ENCODE measurements at places on chromosomes 4 and X.

DNA sequence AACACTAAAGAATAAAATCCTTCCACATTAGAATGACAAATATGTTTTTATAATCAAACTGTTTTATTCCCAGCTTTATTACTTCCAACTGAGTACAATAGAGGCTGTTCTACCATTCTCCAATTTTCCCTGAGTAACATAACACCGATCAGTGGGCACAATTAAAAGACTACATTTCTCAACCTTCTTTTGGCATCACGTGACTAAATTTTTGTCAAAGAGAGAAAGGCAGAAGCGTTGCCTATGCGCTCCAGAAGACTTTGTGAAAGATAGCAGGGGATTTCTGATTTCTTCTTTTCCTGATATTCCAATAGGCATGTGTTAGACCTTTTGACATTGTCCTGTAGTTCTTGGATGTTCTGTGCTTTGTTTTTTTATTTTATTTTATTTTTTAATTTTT is 1705.6 kb upstream of the PCDH7 start:
- no peak for DNase-seq

DNA sequence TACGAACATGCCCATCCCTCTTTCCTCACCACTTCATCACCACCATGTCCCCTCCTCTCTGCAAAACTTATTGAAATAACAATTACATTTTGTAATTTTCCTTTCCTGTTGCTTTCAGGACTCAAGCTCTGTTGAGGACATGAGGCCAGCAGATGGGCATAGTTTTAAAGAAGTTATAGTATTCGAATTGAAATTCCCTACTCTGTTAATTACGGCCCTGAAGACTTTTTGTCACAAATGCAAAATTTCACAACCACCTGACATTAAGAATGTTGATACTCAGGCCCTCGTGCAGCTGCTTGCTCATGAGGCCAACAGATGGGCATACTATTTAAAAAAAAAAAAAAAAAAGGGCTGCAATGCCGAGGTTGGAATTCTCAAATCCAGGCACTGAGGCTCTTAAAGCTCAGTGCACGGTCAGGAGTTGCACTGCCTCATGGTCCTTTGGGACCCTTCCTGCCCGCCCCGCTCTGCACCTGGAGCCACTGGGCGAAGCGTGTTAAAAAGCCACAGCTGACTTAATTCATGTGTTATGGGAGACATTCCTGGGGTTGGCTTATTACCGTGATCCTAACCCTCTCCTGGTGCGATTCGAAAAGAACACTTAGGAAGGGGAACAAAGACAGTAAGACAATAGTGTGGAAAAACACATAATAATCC is 34.2 kb upstream of the FAT1 start:
- no peak for DNase-seq

GRCh38 chr4:154714339-154715040 is 29.3 kb upstream of the LRAT start:
- no peak for DNase-seq

DNA sequence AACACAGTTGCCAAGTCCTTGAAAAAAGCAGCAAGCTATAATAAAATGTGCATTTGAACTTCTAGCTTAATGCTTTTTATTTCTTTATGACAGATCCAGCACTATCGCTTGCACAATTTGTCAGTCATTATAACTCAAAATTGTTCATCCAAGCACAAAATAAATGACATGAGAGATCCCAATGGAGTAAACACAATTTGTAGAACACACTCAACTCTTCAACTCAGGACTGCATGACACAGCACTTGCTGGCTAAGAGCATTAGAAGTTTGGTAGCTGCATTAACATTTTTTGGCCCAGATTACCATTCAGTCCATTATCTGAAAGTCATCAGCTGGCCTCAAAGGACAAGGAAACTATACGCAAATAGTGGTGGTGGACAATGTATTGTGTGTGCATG is 530.1 kb downstream of the INPP4B start:
- DNase-seq, result no peak

- no peak for DNase-seq
Observed at GRCh38 chrX:56343664-56344063, 111.5 kb downstream of the KLF8 start.

DNA sequence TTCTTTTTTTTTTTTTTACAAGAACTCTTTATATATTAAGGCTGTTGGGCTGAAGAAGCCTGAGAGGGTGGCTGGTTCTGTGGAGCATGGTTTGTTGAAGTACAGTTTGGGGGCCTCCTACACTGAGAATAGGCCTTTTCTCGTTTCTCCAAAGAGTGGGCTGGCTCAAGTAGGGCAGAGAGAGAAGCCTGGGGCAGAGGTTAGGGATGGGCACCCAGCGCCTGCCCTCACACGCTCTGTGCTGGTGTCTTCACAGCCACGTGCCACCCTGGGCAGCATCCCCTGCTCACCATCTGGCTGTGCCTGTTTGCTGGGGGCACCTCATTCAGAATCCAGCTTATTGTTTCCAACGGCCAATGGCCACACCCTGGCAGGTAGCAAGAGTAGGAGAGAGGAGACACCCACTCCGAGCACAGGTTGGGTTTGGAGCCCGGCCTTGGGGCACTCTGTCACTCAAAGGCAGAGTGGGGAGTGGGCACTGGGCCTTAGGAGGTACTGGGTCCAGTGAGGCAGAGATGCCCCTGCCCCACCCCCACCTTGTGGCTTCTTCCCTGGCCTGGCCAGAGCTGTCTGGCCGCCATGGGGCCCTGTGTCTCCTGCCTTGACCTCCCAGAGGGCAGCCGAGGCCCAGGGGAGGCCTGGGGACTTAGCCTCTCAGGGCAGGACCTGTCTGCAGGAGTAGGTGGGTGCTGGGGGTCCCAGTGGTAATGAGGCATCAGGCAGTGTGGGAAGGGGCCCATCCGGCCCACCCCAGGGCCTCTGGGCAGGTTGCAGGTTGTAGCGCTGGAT is 2.9 kb downstream of the MSANTD1 start:
- no peak for DNase-seq

- no peak for DNase-seq
Observed at GRCh38 chr4:526189-526909, 27.3 kb downstream of the PIGG start.

- DNase-seq, result no peak
Observed at GRCh38 chrX:63713526-63713925, 71.5 kb downstream of the ARHGEF9 start.

- no peak for DNase-seq
Observed at GRCh38 chrX:47558436-47558835, 2.6 kb upstream of the ARAF start.

DNA sequence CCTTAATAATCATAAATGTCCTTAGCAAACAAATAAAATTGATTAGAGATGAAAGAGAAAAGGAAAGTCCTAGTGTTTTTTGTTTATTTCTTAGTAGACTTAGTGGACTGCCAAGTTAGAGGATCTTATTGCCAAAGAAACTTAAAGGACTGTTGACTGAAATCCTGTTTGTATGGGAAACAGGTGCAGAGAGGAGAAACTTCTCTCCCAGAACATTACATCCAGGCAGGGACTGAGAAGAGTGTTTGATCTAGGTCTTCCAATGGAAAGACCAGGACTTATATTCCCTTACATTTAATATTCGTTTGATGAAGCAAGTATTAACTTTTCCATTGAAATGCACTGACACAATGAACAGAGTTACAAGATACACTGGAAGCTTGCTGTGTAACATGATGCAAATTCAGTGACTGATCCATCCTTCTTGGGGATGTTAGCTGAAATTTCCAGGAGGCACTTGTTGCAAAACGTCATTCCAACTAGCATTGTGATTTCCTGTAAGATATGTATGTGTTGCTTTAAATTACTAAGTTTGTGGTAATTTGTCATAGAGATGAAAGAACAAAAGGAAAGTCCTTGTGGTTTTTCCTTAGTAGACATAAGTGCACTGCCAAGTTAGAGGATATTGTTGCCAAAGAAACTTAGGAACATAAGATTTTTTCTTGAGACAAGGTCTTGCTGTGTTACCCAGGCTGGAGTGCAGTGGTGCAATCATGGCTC is 505.6 kb downstream of the STIM2 start:
- no peak for DNase-seq

GRCh38 chrX:15834827-15835595 is 19.6 kb downstream of the AP1S2 start:
- no peak for DNase-seq

DNA sequence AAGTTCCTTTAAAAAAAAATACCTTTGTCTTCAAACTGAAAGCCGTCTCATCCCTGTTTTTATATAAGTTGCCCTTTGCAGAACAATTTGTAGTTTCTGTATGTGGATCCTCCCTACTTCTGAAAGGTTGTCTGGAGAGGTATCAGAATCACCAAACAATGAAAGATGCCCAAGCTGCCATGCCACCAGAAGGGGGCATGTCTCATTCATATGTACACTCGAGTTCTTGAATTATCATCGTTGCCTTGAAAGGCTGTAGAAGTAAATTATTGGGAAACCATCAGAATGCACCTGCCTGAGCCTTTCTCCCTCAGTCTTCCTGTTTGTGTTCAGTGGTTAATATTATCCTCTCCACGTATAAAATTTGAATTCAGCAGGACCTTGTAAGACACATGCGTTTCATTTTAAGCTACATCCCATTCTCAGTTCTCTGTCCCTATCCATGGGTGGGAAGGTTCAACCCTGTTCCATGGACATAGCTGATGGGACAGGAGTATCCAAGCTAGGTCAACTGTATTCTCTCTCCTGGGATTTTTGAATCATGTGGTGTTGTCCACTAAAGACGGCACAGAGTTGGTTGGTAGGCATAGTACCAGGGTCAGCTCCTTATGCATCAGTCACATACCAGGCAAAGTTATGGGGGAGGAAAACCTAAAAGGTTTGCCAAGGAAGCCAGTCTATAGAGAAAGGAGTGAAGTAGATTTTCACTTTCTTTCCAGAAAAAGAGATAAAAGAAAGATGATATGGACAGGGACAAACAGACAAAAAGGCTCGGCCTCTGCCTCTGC is 24.0 kb downstream of the GALNT7 start:
- DNase-seq, result no peak
